ENCODE measurements at places on chromosomes 6 and 20.
A peak's percentile ranks its signal among the peaks of the same experiment; 100 is the strongest.

DNA sequence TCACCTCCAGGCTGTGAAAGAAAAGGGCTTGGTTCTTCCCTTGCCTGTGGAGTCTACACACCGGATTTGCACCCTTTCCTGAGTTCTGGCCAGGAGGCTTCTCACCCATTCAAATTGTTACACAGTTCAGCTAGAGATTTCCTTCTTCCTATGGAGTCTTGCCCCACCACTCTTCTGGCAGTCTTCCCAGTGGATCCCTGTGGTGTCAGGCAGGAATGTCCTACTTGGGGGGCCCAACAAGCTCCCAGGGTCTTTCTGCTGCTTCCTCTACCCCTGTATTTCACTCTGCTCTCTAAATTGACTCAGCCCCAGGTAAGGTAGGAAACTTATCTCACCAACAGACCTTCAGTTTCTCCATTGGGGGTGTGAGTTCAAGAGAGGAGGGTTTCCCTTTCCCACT is 14.0 kb upstream of the CST9L start:
- no peak for DNase-seq

DNA sequence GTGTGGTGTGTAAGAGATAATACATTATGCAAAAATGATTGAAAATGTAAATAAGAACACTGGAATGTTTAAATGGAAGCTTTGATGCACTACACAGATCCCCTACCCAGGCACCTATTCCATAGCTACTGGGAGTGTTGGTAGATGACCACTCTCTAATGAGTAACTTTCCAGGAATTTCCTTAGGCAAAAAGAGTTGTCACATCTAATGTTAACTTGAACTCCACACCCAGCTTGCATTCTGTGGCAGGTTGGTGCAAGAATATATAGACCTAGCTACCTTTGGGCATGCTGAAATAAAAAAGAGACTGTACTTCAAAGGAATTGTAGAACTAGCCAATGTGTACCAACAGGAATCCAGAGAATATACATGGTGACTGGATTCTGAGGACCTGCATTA is 1254.2 kb upstream of the EYS start:
- no peak for DNase-seq

GRCh38 chr6:106637717-106638341 is 8.5 kb downstream of the QRSL1 start:
- DNase-seq = no peak

DNA sequence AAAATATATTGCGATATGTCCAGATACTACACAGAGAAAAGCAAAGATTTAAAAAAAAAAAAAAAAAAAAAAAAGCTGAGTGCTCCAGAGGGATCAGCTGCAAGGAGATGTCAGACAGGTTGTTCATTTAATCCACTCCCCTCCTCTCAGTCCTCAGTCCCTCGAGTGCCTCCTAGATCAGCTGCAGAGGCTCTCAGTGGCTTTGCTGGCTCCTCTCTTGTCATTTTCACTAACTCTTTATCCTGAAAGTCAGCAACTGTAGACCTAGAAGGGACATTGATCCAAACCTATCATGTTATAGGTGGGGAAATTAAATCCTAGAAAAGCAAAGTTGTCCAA is 61.6 kb downstream of the KIAA0319 start:
- DNase-seq = no peak

GRCh38 chr6:14883921-14884320 is 361.9 kb upstream of the JARID2 start:
- DNase-seq = no peak

GRCh38 chr6:14406614-14407331 is 289.2 kb downstream of the CD83 start:
- DNase-seq = peak; percentile 8

DNA sequence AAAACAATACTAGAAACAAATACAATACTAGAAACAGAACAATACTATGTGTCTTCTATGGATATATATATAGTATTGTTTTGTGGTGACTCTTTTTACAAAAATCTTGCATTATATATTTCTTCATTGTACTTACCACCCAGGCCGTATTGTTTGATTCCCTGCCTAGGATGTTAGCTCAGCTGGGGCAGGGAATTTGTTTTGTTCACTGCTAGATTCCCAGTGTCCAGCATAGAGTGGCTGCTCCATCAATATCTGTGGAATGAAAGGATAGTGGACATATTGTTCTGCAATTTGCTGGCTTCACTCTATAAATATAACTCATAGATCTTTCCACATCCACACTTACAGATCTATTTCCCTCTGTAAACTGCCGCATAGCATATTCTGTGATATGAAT is 21.5 kb upstream of the PREX1 start:
- no peak for DNase-seq

DNA sequence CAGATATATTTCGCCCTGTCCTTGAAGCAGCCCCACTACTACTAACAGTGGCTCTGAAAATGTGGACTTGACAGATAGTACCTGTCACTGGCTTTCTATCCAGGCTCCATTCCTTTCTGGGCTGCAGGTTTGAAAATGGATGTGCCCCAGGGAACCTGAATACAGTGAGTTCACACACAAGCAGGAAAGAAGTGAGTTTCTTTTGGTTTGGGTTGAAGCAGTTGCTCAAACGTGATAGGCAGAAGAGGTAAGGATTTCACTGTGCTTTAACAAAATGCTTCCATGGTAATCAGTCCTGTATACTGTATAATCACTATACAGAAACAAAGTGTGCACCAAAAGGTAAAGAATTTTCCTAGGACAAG is 382.9 kb downstream of the PRKN start:
- no peak for DNase-seq

GRCh38 chr6:153957394-153957793 is 81.6 kb upstream of the OPRM1 start:
- no peak for DNase-seq

DNA sequence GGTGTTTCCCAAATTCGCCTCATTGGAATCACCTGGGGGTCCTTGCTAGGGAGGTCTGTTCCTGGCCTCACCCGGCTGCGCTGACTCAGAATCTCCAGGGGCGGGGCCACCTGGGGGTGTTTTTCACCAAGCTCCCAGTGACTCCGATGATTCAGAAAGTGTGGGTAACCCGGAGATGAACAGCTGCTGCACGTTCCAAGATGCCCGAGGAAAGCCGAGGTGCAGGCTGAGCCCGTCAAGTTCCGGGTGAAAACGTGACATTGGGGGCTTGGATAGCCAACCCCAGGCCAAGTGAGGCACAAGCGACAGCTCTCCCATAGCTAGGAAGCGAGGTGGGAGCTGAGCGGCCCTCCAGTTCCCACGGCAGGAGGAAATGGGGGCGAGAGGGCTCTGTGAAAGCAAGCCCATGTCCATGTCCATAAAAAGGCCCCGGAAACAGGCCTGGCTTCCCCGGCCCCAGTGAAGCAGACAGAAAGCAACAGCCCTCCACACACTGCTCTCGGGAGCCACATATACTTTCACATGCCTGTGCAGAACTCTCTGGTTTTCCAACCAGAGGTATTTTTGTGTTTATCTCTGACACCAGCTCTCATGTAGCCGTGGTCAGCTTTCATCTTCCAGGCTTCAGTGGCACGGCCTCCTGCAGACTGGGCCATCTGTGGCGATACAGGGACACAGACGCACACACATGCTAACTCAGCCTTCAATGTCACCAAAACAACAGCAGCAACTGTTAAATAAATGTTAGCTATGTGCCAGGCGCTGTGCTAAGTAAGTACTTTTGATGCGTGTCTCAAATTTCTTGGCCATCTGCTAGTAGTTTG is 90.7 kb upstream of the CCDC28A start:
- no peak for DNase-seq

- DNase-seq = no peak
These were observed 61.1 kb downstream of the TAF4 start for GRCh38 chr20:62004614-62005013.

- no peak for DNase-seq
These were observed 78.7 kb downstream of the DLL1 start for GRCh38 chr6:170212051-170212756.

DNA sequence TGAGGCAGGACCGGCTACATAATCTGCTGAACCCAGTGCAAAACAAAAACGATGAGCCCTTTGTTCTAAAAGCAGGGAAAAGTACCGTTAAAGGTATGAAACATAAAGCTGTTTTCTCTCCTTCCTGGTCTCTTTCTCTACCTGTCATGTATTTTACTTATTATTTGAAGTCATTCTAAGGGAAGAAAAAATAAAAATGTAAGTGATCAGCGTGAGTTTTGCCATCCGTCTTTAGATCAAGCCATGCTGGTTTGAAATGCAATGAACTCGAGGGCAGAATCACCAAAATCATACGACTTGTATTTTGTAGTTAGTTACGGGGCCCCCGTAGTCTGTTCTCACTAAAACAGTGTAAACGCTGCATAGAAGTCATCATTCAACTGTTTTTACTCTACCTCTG is 2.9 kb upstream of the BCAS1 start:
- no peak for DNase-seq

DNA sequence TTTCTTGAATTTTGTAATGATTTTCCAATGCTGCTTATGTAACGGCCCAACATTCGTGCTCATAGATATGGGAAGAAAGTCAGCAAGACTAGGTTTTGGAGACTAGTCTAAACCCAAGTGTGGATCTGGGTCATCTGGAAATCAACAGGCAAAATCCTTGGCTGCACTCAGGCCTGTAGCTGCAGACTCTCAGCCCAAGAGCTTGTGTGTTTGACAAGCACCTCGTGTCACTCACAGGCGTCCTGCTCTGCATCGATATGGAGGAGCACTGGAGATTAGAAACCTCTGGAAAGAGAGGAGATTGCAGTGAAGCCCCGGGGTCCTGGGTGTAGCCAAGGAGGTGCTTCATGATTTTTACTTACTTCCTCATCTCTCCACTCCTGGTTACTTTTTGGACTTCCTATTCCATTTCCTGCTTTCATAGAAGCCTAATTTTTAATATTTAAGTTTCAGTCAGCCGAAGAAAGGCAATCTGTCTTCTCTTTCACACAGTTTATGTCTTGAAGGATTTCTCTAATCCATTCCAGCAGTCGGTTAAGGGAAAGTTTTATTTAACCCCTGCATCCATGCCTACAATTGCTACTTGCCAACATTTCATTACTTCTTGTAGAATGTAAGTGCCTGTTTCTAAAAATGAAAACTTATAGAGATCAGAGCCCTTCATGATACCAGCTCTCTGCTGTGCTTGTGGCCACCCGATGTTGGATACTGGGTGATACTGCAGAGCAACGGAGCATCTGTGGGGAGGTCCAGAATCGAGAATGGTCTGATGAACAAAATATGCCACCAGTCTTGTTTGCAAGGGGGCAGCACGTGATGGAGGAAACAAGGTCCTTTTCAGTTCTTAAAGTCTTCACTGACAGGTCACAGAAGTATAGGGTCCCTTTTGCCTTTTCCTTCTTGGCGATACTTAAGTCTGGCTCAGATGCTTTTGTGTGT is 296.3 kb downstream of the QKI start:
- DNase-seq = no peak

GRCh38 chr6:14851281-14851680 is 394.6 kb upstream of the JARID2 start:
- DNase-seq = no peak

DNA sequence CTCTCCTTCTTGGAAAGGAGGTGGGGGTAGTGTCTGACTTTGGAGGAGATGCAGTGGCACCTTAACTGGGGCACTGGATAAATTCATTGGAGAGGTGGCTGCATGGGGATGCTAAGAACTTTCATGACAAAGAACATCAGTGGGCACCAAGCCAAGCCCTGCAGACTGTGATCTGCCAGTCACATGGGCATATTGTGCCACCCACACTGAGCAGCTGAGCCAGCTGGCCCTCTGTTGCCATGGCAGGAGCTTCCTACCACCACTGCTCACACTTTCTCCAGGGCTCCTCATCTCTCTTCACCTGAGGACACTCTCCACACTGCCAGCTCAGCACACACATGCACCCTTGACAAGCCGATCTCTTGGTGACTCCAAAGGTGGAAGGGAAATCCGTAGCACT is 715.6 kb downstream of the QKI start:
- DNase-seq = peak; percentile 77

DNA sequence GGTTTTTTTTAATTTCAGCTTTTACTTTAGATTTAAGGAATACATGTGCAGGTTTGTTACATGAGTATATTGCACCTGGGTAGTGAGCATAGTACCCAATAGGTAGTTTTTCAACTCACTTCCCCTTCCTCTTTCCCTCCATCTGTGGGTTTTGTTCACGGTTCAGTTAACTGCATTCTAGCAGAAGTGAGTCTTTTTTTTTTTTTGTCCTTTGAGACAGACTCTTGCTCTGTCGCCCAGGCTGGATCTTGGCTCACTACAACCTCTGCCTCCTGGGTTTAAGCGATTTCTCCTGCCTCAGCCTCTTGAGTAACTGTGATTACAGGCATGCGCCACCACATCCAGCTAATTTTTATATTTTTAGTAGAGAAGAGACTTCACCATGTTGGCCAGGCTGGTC is 8.7 kb downstream of the UBR2 start:
- no peak for DNase-seq

DNA sequence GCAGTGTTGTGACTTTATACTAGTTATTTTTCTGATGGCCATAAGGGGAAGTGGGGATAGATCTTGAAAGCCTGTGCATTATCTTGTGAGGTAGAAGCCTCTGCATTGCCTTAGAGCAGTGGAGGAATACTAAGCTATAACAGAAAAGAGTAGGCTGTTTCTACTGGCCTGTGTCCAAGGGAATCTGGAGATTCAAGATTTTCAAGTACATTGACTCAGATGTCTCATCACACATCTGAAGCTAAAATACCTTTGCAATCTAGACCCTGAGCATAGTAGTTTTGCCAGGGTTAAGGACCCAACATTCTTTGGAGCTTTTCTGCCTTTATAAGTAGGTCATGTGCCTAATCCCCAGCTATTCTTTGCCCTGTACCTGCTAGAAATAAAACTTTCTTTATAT is 272.3 kb downstream of the TENT5A start:
- DNase-seq = no peak

DNA sequence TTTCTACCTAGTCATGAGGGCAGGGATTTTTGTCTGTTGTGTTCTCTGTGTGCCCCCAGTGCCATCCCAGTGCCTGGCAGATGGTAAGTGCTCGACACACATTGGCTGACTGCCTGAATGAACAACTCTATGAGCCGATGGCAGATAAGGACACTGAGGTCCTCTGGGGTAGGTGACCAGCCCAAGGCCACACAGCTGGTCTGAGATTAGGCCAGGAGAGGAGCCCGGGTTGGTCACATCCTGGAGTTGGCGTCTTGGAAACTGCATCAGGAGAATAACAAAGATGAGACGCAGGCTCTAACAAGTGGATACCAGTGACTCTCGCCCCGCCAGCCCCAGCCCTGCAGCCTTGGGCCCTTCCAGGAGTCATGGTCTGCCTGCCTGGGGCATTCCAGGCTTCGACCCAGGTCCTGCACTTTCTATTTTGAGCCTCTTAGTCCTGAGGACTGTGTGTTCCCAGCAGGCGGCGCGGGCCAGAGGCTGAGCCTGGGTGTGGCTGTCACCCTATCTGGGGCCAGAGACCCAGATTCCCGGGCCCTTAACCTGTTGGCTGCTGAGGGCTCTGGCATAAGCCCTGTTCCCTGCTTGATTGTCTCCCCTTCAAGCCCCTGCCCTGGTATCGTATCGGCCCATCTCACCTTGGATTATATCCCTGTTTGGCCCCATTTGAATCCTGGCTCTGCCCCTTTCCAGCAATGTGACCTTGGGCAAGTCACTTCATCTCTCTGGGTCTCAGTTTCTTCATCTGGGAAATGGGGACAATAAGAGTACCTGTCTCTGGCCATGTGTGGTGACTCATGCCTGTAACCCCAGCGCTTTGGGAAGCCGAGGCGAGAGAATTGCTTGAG is 88.3 kb downstream of the CEBPB start:
- no peak for DNase-seq

All from Ammon's horn (tissue), 1 donor.